ENCODE measurements at places on chromosomes 5 and 9. TPM values are rescaled to one million over a fixed set of nuclear protein-coding genes. Genes with fewer than 3 reads are reported as not detected.

CDKN2B gene
- 9.8 TPM for total RNA-seq

GRM6 gene
- not detected for total RNA-seq

SLC1A1 gene
- total RNA-seq: 6.8 TPM

TMEM171 gene
- 5.4 TPM for total RNA-seq

CDX1 gene
- not detected for total RNA-seq

GRCh38 chr5:173689737-173690360 is 73.4 kb upstream of the BOD1 start:
- H3K36me3 ChIP-seq: no peaks in the 10 kb centered on the region
- H3K27ac ChIP-seq: no peak overlapping the region
- H3K4me3 ChIP-seq: no peak overlapping the region
- H3K4me1 ChIP-seq: no peaks in the 10 kb centered on the region
- H3K27me3 ChIP-seq: no peaks in the 10 kb centered on the region
- DNase-seq: no peak

DNA sequence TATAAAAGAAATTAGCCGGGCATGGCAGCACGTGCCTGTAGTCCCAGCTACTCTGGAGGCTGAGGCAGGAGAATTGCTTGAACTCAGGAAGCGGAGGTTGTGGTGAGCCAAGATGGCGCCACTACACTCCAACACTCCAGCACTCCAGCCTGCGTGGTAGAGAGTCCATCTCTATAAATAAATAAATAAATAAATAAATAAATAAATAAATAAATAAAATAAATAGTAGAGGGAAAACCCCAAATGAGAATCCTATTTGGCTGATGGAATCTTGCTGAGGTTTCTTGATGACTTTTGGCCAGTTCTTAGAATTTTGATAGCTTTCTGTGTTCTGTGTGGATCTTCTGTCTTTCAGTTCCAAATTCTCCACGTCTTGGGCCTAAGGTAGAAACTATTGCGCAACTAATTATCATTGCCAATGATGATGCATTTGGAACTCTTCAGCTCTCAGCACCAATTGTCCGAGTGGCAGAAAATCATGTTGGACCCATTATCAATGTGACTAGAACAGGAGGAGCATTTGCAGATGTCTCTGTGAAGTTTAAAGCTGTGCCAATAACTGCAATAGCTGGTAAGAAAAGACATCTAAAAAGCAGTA is 126.9 kb downstream of the ADGRV1 start:
- no peaks in the 10 kb centered on the region for H3K27me3 ChIP-seq
- no peak overlapping the region for H3K27ac ChIP-seq
- H3K4me3 ChIP-seq: no peak overlapping the region
- DNase-seq: no peak
- no peaks in the 10 kb centered on the region for H3K36me3 ChIP-seq

DNA sequence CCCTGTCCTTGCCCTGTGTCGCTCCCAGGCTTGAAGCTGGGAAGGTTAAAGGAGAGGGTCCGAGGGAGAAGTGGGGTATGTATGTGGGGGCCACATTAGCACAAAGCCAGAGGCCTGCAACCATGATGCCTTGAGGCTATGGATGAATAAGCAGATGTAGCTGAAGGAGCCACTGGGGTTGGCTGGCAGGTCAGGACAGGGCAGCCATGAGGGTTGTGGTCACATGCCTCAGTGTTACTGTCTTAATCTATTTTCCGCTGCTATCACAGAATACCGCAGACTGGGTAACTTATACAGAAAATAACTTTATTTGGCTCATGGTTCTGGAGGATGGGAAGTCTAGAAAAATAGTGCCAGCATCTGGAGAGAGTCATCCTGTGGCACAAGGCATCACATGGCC is 9.2 kb upstream of the GRHPR start:
- no peaks in the 10 kb centered on the region for H3K27me3 ChIP-seq
- peaks cover 25% of the 10 kb centered on the region for H3K4me1 ChIP-seq
- H3K4me3 ChIP-seq: no peak overlapping the region
- no peak for DNase-seq
- no peaks in the 10 kb centered on the region for H3K36me3 ChIP-seq

- H3K27ac ChIP-seq: no peak overlapping the region
- peaks cover 9% of the 10 kb centered on the region for H3K4me1 ChIP-seq
- no peak for DNase-seq
- H3K27me3 ChIP-seq: no peaks in the 10 kb centered on the region
Observed at GRCh38 chr9:16960084-16960483, 89.6 kb upstream of the BNC2 start.

- H3K4me1 ChIP-seq: peaks cover 17% of the 10 kb centered on the region
- H3K36me3 ChIP-seq: no peaks in the 10 kb centered on the region
- no peak overlapping the region for H3K27ac ChIP-seq
- no peak overlapping the region for H3K4me3 ChIP-seq
Observed at GRCh38 chr9:132163876-132164603, 2.2 kb downstream of the NTNG2 start.

DNA sequence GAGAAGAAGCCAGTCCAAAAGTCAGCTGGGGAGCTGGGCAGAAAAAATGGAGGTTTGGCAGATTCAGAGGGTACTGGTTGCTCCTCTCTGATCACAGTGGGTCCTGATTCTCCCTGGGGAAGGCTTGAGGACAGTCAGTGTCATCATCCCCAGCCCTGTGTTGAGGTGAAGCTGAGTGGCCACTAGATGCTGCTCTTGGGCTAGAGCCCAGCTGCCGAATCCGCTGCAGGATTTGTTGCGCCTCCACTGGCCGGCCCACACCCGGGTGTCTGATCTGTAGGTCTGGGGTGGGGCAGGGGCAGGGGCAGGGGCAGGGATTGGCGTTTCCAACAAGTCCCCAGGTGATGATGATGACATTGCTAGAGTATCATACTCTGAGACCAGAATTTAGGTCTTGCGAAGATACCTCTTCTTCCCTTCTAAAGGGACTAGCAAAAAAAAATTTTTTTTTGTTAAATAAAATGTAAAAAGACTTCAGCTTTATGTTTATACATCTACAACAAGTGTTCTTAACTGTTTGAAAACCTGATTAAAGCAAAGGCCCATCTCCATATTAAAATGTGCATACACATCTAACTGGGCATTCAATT is 106.8 kb downstream of the PDE6A start:
- H3K4me1 ChIP-seq: no peaks in the 10 kb centered on the region
- peak; percentile 54 for DNase-seq
- no peaks in the 10 kb centered on the region for H3K27me3 ChIP-seq
- H3K4me3 ChIP-seq: no peak overlapping the region

- peak; percentile 40 for DNase-seq
- no peaks in the 10 kb centered on the region for H3K36me3 ChIP-seq
Observed at GRCh38 chr9:129752900-129753729, at the start of gene PTGES. Gene PTGES, minus strand, starts transcription at chr9:129753042. Its CDS starts 30 bp downstream, at chr9:129753012.

- no peaks in the 10 kb centered on the region for H3K27me3 ChIP-seq
- peak; percentile 33 for DNase-seq
- no peaks in the 10 kb centered on the region for H3K36me3 ChIP-seq
Observed at GRCh38 chr5:127313847-127314473, 23.4 kb downstream of the MEGF10 start.

DNA sequence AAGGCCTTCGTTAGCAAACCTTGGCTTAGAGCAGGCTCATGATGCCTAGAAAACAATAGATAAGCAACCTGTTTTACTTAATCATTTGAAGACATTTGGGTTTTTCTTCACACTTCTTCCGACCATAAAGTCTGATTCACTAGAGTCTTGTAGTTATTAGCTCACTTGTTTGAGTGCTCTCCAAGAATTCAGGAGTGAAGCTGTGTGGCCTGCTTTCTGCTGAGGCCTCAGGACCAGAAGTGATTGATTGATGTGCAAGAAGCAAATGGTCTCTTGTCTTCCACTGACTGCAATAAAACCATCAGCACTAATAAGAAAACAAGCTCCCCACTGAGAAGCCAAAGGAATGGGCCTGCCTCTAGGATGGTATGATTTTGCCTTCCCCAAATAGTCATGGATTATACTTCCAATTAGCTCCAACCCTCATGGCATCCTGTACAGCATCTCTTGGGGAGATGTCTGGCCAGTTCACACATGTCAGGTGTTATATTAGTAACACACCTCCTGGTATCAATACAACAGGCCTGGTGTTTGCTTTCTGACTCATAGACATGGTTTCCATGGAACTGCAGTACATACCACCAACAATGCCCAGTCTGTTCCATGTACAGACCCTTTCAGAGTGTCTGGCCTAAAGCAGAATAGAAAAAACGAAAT is 317.6 kb downstream of the CWC27 start:
- no peaks in the 10 kb centered on the region for H3K27me3 ChIP-seq
- no peak overlapping the region for H3K27ac ChIP-seq
- DNase-seq: no peak
- H3K36me3 ChIP-seq: no peaks in the 10 kb centered on the region

- H3K4me3 ChIP-seq: peak within 1 kb of the TSS; percentile 72
- peak within 1 kb of the TSS; percentile 83 for H3K27ac ChIP-seq
- no peaks in the 10 kb centered on the region for H3K27me3 ChIP-seq
- DNase-seq: peak; percentile 29
- H3K4me1 ChIP-seq: peaks cover 28% of the 10 kb centered on the region
- H3K36me3 ChIP-seq: no peaks in the 10 kb centered on the region
Observed at GRCh38 chr9:131096269-131097125, at the start of gene AIF1L. Gene AIF1L, plus strand, starts transcription at chr9:131096531. Its CDS starts 99 bp downstream, at chr9:131096630.

DNA sequence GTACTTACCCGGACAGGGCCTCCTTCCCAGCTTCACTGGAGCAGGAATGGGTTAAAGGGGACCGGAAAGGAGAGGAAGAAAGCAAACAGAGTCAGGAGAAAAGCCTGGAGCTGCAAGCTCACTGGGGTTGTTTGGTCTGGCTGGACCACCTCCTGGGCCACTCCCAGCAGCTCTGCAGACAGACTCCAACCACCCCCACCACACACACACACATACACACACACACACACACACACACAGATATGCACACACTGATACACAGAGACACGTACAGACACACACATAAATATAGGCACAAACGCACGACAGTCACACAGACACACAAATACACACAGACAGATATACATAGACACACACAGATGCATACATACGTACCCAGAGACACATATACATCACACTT is 34.9 kb upstream of the SYNPO start:
- H3K4me1 ChIP-seq: no peaks in the 10 kb centered on the region
- H3K4me3 ChIP-seq: no peak overlapping the region
- H3K27me3 ChIP-seq: no peaks in the 10 kb centered on the region
- no peak for DNase-seq
- no peaks in the 10 kb centered on the region for H3K36me3 ChIP-seq

DNA sequence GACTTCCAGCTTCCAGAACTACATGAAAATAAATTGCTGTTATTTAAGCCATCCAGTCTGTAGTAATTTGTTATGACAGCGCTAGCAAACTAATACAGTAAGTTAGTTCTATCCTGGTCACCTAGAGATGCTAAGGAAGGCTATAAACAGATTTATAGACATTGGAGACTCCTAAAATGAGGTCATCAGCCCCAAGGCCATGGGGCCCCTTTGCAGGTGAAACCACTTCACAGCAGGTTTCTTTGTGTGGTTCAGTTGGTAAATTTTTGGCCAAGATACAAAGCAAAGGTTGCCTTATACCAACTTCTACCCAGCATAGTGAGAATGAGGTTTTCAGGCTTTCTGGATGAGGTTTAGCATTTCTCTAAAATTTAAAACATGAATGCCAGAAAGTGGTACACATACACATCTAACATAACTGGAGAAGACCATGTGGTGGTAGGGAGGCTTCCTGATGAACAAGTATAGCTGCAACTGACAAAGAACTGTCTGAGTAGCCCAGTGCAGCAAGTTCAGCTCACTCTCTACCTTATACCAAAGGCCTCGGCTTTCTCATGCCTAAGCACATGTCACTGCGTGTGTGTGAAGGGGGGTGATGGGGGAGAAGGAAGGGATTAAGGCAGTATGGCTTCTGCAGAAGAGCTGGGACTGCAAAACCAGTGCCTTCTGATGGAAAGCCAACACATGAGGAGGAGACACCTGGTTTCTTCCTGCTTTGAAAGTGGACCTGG is 264.6 kb upstream of the TAS2R1 start:
- no peaks in the 10 kb centered on the region for H3K4me1 ChIP-seq
- no peak for DNase-seq
- H3K4me3 ChIP-seq: no peak overlapping the region
- H3K27me3 ChIP-seq: peaks cover 4% of the 10 kb centered on the region
- no peak overlapping the region for H3K27ac ChIP-seq
